Ascending aorta (tissue), 2 donors: ENCODE measurements at places on chromosomes 13 and 19. TPM values are rescaled to one million over a fixed set of nuclear protein-coding genes. Genes with fewer than 3 reads are reported as not detected.

Gene KMT2B
- total RNA-seq: 25.5 TPM

- no peak for DNase-seq
Measured at GRCh38 chr13:79486433-79487188, 5.7 kb downstream of the NDFIP2 start.

GRCh38 chr19:30076751-30077670 lies 135.0 kb downstream of the URI1 start:
- peak; percentile 38 for DNase-seq

Gene BEST2
- not detected for total RNA-seq
